Astrocyte of the spinal cord (primary cell): ENCODE measurements at places on chromosomes 3 and 15.

DNA sequence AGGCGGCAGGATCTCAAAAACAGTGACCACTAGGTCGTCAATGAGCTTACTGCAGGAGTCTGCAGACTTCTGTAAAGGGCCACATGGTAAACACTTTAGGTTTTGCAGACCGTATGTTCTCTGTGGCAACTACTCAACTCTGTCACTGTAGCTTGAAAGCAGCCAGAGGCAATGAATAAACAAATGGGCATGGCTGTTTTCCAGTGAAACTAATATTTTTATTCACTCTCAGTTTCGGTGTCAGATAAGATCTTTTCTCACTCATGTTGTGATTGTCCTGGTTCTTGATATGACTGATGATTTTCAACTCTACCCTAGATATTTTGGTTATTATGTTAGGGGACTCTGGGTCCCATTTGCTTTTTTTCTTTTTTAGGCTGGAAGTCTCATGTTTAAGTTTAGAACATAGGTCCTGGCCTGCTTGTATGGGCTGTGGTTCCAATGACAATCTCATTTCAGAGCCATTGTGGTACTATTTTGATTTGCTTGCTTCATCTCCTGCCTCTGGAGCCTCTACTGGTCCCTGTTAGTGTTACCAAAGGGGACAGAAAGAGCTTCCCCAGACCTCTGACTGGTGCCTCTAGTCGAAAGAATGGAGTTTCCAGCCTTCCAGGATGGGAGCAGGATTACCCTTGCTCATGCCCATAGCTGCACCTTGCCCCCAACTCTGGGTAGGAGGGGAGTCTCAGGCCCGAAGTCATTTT is 222.0 kb downstream of the STT3B start:
- no peak for DNase-seq

DNA sequence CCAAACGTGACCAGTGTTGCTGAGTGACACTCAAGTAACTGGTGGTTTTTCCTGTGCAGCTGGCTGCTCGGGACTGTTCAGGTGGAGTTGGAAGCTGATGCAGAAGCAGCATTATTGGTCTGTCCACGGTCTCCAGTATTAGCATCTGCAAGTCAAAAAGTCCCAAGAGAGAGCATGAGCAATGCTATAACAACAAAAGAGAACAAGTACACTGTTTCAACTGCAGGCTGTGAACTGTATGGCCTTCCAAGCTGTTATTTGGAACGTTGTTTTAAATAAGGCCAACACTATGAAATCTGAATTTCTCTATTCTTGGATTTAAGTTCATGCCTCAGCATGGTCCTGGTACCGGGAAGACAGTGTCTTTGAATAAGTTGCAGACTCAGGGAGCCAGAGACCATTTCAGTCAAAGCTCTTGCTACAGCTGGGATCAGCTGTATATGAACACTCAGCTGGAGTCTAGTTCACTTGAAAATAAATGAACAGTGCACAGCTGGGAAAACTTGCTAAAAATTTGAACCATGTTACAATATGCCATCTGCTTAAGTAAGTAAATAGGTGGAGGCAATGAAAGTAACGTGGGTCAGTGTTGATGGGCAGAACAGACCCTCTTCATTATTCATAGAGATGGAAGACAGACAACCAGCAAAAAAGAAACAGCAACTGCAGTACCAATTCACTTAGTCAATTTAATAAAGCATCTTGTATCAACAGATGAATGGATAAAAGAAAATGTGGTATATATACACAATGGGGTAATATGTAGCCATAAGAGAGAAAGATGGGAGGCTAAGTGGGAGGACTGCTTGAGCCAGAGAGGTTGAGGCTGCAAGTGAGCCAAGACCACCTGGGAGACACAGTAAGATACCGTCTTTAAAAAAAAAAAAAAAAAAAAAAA is 45.1 kb downstream of the NR1I2 start:
- peak; percentile 18 for DNase-seq

DNA sequence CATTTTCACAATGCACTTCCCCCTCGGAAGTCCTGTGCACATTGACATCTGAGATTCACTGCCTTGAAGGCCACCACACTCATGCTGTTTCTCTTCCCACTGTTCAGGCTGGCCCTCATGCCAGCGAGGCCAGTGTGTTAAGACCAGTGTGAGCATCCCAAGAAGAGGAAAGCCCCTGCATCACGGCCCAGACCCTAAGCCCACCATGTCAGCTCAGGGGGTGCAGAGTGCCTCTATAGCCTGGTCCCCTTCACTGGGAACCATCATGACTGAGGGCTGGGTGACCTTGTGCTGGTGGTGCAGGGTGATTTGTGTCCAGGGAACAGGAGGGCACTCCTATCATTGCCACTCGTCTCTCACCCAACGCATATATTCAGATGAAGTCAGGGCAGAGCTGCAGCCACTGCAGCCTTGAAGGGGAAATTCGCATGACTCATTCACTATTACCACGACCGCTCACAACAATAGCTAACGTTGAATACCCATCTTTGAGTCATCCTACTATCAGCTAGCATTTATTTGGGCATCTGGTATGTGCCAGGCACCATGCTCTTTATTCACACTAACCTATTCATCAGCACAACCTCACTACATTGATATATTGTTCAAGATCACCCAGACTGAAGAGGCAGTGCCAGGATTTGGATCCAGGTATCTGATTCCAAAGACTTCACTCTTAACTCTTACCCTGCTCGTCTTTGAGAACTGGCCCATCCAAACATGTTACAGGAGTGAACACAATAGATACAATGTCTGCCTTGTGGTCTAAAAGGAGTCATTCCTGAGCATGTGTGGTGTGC is 58.8 kb upstream of the SLC6A11 start:
- DNase-seq, result peak; percentile 12

DNA sequence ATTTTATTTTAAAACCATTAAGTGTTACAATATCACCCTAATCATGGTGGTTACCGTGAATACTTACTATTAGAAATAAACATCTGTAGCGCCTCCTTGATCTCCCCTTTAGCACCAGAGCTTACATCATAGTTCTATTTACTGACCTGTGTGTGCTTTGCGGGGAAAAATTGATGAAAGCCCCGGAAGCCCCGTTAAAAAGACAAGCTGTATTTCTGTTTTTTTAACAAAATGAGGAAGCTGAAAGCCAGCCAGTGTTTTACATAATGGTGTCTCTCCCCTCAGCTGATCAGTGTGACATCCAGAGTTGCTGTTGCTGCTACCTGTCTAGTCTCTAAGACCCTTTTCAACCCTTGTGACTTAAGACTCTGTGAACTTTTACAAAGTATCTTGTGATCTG is 100.8 kb downstream of the OPA1 start:
- no peak for DNase-seq

DNA sequence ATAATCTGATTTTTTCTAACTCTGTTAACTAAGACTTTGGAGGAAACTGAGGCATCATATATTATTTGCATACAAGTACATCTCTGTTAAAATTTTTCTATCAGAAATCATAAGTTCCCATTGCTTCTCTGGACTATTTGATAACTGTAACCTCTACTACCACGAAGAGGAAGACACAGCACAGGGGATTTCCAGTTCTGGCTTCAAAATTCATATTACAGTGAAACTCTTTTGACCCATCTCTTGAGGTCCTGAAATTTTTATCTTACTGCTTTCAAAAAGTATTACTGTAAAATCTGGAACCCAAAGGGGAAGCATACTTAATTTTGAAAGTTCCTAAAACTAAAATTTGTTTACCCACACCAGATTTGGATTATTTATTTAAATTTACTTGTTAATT is 4.2 kb downstream of the PLSCR1 start:
- DNase-seq, result no peak
